ENCODE measurements at places on chromosomes 16 and 17. TPM values are rescaled to one million over a fixed set of nuclear protein-coding genes. Genes with fewer than 3 reads are reported as not detected.

IL34 gene
- not detected for total RNA-seq

ITGB3 gene
- total RNA-seq, result 2.2 TPM

ST6GALNAC2 gene
- 0.25 TPM for total RNA-seq

KRTAP4-9 gene
- not detected for total RNA-seq

LIG3 gene
- 35.0 TPM for total RNA-seq

FLOT2 gene
- total RNA-seq, result 193 TPM
